Muscle of leg (tissue), 16 donors: ENCODE measurements at places on chromosomes 4 and X. TPM values are rescaled to one million over a fixed set of nuclear protein-coding genes. Genes with fewer than 3 reads are reported as not detected.

The TLL1 gene
- total RNA-seq = 3.9 TPM

The INPP4B gene
- 55.1 TPM for total RNA-seq

The LDB2 gene
- 48.3 TPM for total RNA-seq

The CBLL2 gene
- not detected for total RNA-seq

The NXF2B gene
- not detected for total RNA-seq

The NOX1 gene
- not detected for total RNA-seq

GRCh38 chr4:168124008-168124641 is 31.8 kb downstream of the ANXA10 start:
- peak; percentile 1 for DNase-seq
- no peak overlapping the region for H3K27ac ChIP-seq
- no peak overlapping the region for H3K4me3 ChIP-seq
- H3K27me3 ChIP-seq = no peaks in the 10 kb centered on the region
- no peaks in the 10 kb centered on the region for H3K4me1 ChIP-seq
- no peaks in the 10 kb centered on the region for H3K36me3 ChIP-seq

DNA sequence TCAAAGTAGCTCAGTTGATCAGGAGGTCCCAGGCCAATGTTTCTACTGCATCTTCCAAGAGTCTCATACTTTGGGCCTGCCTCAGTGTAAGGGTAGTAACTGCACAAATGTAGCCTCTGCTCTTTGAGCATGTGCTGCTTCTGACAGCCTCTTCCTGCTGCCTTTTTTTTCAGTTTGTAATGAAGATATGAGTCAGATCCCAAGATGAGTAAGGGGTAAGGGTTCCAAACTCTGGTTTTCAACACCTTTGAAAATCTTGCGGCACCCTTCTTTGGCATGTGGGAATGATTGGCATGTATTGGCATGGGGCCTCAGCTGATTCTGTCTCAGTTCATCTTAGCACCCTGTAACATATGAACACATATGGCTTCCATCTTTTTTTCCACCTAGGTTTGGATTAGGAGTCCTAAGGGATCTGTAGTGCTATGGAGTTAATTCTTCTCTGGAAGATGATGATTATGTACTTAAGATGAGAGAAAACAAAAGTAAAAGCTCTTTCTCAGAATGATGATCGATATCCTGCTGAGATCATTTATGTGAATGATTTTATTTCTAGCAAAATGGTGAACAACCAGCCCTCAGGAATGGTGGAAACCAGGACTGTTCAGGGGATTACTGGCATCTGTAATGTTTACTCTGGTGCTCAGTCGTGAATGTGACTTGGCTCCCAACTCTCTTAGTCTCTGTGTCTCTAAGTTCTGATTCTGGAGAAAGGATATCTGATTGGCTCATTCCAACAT is 118.7 kb upstream of the PRPS2 start:
- no peak overlapping the region for H3K4me3 ChIP-seq
- H3K27me3 ChIP-seq = peaks cover 4% of the 10 kb centered on the region
- no peaks in the 10 kb centered on the region for H3K4me1 ChIP-seq

- H3K36me3 ChIP-seq = no peaks in the 10 kb centered on the region
- H3K27me3 ChIP-seq = no peaks in the 10 kb centered on the region
- H3K4me1 ChIP-seq = no peaks in the 10 kb centered on the region
- no peak overlapping the region for H3K27ac ChIP-seq
- peak; percentile 93 for DNase-seq
These were observed 231.9 kb upstream of the INTU start for GRCh38 chr4:127400731-127401346.

- H3K27me3 ChIP-seq = peaks cover 2% of the 10 kb centered on the region
- peak; percentile 30 for DNase-seq
- H3K4me1 ChIP-seq = no peaks in the 10 kb centered on the region
These were observed 17.2 kb downstream of the GPR174 start for GRCh38 chrX:79161655-79162054.

DNA sequence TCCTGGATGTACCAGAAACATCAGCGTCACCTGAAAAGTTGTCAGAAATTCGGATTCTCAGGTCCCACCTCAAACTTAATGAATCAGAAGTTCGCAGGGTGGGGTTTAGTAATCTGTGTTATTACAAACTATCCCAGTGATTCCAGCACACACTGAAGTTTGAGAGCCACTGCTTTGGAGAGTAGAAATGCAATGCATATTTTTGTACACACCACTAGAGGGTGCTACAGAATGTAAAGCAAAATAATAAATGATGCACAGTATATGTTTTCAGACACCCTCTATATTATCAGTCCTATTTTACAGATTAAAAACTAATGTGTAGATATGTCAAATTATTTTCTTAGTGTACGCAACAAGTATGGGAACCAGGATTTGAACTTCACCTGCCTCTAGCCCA is 2.4 kb upstream of the MORF4L2 start:
- H3K36me3 ChIP-seq = peaks cover under 1% of the 10 kb centered on the region
- no peaks in the 10 kb centered on the region for H3K4me1 ChIP-seq
- H3K27ac ChIP-seq = no peak overlapping the region
- no peak overlapping the region for H3K4me3 ChIP-seq
- peak; percentile 59 for DNase-seq
- H3K27me3 ChIP-seq = peaks cover 18% of the 10 kb centered on the region

DNA sequence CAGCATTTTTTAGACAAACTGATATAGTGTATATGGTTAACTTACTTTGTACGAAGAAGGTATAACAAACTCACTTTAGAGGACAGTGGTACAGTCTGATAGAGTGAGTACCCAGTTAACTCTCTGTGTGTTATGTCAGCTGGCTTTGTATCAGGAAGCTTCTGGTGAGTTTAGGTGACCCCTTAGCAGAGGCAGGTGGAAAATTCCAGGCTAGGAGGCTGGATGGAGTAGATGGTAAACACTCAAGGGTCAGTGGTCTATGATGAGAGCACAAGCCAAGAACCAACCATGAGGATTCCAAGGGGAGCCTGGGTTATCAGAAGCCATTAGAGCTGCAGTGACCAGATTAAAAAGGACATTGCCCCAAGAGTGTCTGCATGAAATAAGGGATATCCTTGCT is 227.3 kb upstream of the CENPE start:
- DNase-seq = no peak
- H3K4me3 ChIP-seq = no peak overlapping the region
- no peak overlapping the region for H3K27ac ChIP-seq

- H3K4me1 ChIP-seq = no peaks in the 10 kb centered on the region
- H3K4me3 ChIP-seq = no peak overlapping the region
- H3K27me3 ChIP-seq = no peaks in the 10 kb centered on the region
- H3K27ac ChIP-seq = no peak overlapping the region
- no peaks in the 10 kb centered on the region for H3K36me3 ChIP-seq
These were observed 302.9 kb upstream of the FAM241A start for GRCh38 chr4:111842336-111842735.

GRCh38 chr4:23866450-23867075 is 23.3 kb downstream of the PPARGC1A start:
- DNase-seq = no peak
- peaks cover 8% of the 10 kb centered on the region for H3K4me1 ChIP-seq
- no peaks in the 10 kb centered on the region for H3K27me3 ChIP-seq

DNA sequence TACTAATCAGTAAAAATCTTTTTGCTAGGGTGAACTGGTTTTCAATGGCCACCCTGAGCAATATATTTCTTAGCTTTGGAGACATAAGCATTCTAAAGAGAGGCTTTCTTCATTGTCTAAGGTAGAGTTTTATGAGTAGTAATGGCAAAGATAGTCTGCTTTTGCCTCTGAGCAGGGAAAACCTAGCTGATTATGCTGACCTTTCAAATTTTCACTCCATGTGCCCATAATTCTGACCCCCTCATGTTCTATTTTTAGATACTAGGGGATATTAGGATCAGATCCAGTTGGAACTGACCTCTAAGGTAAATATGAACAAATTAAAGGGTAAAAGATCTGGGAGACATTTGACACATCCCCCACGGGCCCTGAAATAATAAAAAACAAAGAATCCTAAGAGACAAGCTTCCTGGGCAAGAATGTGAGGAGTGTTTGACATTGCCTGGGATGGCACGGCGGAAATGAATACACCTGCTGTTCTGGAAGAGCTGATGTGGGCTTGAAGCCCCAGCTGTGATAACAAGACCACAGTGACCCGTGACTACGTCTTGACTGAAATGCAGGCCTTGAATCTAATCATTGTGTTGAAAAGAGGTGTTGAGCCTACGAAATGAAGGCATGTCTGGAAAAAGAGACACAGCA is 392.1 kb upstream of the FRG1 start:
- no peaks in the 10 kb centered on the region for H3K27me3 ChIP-seq
- no peak for DNase-seq
- H3K27ac ChIP-seq = no peak overlapping the region
- H3K4me3 ChIP-seq = no peak overlapping the region
- H3K4me1 ChIP-seq = no peaks in the 10 kb centered on the region

- H3K36me3 ChIP-seq = no peaks in the 10 kb centered on the region
- H3K27ac ChIP-seq = no peak overlapping the region
- no peaks in the 10 kb centered on the region for H3K4me1 ChIP-seq
- DNase-seq = peak; percentile 0
These were observed 101.1 kb upstream of the CYLC1 start for GRCh38 chrX:83759872-83760271.
